ENCODE measurements at places on chromosomes 5 and 9. TPM values are rescaled to one million over a fixed set of nuclear protein-coding genes. Genes with fewer than 3 reads are reported as not detected.

- DNase-seq: no peak
These were observed 105.6 kb downstream of the VCAN start for GRCh38 chr5:83577036-83577636.

DNA sequence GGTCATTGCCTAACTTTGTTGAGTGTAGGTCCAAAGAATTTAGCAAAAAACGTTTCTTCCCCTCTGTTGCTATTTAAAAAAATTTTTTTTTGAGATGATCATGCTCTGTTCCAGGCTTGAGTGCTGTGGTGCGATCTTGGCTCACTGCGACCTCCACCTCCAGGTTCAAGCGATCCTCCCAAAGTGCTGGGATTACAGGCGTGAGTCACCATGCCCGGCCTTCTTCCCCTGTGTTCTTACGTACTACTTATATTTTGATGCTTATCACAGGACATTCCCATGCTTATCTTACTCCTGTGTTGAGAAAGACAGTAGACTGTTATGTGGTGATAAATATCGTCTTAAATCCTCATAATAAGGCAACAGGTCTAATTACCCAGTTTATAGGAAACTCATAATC, 2.5 kb downstream of the ACER2 start:
- DNase-seq: no peak

- no peak for DNase-seq
These were observed 48.2 kb downstream of the KIF2A start for GRCh38 chr5:62354028-62354874.

DNA sequence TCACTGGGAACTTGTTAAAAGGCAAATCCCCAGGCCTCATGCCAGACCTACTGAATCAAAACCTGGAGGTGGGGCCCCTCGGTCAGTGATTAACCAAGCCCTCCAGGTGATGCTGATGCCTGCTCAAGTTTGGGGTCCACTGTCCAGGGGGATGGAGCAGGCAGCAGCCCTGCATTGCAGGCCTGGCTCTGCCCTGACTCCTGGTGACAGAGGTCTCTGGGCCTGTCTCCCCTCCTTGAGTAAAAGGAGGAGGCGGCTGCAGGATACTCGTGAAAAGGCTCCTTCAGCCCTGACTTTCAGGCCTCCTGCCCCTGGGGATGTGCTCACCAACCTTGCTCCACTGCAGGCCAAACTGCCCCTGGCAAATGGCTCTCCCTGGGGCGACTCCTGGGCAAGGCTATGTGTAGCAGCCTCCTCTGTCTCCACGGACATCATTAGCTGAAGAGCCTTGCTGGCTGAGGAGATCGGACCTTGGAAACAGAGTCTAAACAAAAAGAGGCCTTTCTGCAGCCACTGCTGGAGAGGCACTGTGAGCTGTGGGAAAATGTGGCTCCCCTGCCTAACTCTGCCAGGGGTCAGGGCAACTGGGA, 134.8 kb upstream of the ALDH1B1 start:
- peak; percentile 67 for DNase-seq

DNA sequence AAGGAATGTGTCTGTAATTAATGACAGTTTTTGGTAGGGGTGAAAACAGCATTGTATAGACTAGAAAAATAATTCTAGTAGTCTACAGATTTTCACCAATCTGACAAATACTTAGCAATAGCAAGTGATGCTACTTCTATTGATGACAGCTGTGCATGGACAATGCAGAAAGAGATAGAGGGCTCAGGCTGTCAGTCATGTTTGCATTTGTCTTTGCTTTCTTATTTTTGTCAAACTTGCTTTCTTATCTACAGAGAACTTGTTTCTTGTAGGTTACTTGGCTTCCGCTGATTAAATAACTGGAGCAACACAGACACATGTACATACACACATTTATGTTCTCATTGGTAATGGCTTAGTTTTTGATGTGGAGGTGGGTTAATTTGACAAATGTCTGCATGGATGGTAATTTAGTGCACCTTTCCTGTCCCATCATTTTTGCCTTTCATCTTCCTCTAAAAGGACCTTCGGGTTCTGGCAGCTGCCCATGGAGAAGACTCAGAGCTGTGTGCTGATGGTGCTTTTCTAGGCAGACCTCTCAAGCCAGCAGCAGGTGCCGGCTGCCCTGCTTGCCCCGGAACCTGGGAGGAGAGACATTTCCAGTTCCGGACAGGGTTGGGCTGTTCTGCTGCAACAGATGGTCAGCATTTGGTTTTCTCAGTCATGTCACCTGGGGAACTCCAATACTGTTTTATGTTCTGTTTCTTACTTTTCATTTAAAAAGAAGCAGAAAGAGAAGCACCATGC, 28.8 kb downstream of the CAMK4 start:
- DNase-seq: no peak

- no peak for DNase-seq
These were observed 176.4 kb downstream of the ARRDC3 start for GRCh38 chr5:91206734-91207133.

DNA sequence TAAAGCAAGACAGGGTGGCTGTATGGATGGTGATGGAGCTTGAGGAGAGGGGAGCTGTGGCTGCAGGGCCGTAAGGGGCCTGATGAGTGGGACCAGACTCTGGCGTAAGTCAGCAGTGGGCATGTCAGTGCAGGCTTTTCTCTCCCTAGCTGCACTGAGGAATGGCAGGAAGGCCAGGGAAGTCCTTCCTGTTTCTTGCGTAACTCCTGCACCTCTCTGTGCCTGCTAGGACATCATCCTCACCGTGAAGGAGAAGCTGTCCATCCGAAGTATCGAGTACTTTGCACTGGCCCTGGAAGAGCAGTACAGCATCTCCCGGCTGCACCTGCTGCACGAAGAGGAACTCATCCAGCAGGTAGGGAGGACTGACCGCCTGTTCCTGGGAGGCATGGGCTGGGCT, 24.1 kb upstream of the TRMT10B start:
- DNase-seq: no peak

GRCh38 chr5:132214491-132214890, 13.2 kb downstream of the P4HA2 start:
- peak; percentile 18 for DNase-seq

DNA sequence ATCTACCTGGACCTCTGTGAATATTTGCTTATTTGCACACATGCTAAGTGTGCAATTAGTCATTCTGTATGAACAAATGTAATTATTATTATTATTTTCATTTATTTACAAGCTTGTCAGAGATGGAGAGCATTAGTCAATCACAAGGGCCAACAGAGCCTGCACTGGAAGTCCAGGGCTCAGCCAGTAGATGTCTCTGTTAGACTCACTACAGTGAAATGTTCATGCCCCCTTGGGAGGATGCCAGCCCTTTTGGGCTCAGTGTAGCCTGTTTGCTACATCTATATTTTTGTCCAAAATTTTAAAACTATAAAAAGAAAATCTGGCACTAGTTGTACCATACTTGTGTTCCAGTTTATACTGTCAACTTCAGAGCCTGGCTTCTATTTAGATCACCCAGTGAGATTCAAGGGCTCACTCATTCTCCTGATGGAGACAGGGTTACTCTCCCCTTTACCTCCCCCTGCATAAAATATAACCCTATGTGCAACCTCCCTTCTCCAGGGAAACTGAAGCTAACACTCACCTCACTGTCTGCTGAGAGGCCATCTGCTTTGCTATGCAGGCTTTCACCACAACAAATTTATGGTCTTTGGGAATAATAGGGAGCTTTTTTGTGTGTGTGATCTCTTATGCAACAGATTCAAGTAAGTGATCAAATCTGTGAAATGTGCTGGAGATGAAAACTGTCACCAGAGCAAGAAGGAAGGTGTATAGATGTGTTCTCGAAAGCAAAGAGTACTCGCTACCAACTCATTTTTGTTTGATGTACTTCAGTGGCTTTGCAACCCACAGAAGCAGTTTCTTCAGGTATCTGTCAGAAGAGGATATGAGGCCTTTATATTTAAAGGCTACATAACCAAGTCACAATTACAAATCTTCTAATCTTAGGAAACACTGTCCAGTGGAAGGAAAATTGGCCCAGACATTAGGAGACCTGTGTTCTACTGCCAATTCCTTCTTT, 99.9 kb upstream of the TLE4 start:
- no peak for DNase-seq

DNA sequence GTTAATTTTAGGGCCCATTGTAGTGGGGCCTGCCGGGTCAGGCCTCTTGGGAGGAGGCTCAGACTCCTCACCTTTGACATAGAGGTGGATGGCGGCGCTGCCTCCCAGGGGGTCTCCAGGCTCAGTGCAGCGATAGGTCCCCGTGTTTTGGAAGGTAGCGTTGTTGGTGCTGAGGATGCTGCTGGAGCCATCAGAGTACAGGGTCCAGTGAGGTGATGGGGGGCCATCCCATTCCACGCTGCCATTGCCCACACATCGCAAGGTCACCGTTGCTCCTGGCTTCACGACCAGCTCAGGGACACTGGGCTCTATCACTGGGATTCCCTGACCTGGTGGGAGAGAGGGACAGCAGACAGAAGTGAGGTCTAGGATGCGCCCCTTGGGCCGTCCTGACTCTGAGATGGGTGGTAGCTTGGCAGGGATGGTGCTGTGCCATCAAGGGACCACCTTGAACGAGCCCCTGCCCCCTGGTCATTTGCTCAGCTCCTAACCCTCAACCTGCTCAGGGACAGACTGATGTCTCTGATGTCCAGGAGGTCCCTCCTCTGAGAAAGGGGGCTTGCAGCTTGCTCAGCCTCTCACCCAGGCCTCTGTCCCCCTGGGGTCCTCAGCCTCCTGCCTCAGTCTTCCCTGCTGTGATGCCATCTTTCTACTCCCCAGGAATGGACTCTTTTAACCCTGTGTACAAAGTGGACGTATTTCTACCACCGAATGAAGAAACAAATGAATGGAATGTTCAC, 5.5 kb downstream of the CSF1R start:
- DNase-seq: no peak

GARIN3 gene
- not detected for total RNA-seq

DNA sequence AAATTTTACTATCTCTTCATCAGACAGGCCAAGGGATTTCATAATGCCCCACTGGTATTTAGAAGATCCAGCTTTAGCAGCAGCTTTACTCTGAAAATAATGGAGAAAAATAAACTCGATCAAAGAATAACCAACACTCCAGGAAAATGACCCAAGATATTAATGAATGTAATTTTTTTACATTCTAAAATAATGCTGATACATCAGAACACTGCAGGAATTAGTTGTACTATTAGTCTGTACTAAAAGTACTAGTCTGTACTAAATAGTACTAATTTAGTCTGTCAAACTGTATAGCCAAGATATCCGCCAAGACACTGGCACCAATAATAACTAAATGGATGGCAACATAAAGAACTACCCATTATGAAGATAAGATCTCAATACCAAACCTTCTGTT, 18.1 kb downstream of the LARS1 start:
- DNase-seq: no peak

DNA sequence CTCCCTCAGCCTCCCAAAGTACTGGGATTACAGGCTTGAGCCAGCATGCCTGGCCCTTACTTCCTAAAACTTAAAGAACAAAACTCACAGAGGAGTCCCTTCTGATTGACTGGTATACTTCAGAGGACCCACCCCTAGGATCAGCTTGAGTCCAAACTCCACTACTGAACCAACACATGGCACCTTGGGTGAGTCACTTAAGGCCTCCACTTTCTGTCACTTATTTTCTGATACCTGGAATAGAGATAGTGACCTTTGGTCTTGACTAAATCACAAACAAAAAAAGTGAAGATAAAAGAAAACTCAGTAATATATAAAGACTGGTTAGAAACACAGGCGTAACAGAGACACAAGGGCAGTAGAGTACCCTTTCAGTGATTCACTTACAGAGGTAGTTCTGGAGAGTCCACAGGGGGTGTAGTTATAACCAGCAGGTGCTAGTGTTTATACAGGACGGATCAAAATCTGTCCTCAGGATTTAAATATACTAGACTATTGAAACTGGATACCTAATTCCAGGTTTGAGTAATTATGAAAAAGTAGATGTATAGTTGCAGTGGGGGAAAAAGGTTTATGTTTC, 274.3 kb upstream of the ANKRD55 start:
- DNase-seq: no peak

- DNase-seq: peak; percentile 64
These were observed 222.7 kb downstream of the PBX3 start for GRCh38 chr9:125969868-125970267.

TLE4 gene
- total RNA-seq: 25.5 TPM
